Prostate gland (tissue), 2 donors: ENCODE measurements at places on chromosomes 1 and 21. TPM values are rescaled to one million over a fixed set of nuclear protein-coding genes. Genes with fewer than 3 reads are reported as not detected.
A peak's percentile ranks its signal among the peaks of the same experiment; 100 is the strongest.

DNA sequence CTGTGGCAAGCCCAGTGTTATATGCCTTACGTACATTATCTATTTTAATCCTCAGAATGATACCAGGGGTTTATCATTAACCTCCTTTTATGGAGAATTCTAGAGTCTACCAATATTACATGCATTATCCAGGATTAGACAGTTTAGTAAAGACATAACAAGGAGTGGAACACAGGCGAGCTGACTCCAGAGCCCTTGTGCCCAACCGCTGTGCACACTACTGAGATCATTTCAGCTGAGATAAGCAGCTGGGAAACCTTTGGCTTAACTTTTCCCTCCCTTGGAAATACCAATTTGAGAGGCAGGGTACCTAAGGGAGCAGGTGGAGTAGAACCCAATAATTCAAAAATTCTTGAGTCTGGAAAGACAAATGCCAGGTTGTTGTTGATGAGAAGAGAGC, 59.8 kb upstream of the ATP1B1 start:
- H3K4me3 ChIP-seq = no peak overlapping the region
- H3K27me3 ChIP-seq = no peaks in the 10 kb centered on the region
- H3K36me3 ChIP-seq = no peaks in the 10 kb centered on the region
- no peak overlapping the region for H3K27ac ChIP-seq
- no peaks in the 10 kb centered on the region for H3K4me1 ChIP-seq

GRCh38 chr1:24643363-24644099, 429 bp downstream of the SRRM1 start:
- H3K4me3 ChIP-seq = peak overlapping the region; percentile 75
- H3K4me1 ChIP-seq = no peaks in the 10 kb centered on the region
- H3K27me3 ChIP-seq = no peaks in the 10 kb centered on the region

Gene DDI2
- total RNA-seq = 58.4 TPM

GRCh38 chr1:223765036-223765718, 52.8 kb downstream of the CAPN2 start:
- no peaks in the 10 kb centered on the region for H3K4me1 ChIP-seq
- H3K36me3 ChIP-seq = no peaks in the 10 kb centered on the region
- H3K27me3 ChIP-seq = no peaks in the 10 kb centered on the region
- no peak for DNase-seq

Gene CNIH3
- 0.36 TPM for total RNA-seq

- H3K27me3 ChIP-seq = no peaks in the 10 kb centered on the region
- H3K36me3 ChIP-seq = no peaks in the 10 kb centered on the region
- H3K4me3 ChIP-seq = peak overlapping the region; percentile 80
- H3K4me1 ChIP-seq = no peaks in the 10 kb centered on the region
Measured at GRCh38 chr21:42010507-42011495, 641 bp upstream of the ZBTB21 start.

- H3K4me3 ChIP-seq = no peak overlapping the region
- H3K27me3 ChIP-seq = no peaks in the 10 kb centered on the region
- H3K4me1 ChIP-seq = no peaks in the 10 kb centered on the region
- H3K27ac ChIP-seq = no peak overlapping the region
Measured at GRCh38 chr1:35756064-35756463, 13.7 kb downstream of the CLSPN start.

DNA sequence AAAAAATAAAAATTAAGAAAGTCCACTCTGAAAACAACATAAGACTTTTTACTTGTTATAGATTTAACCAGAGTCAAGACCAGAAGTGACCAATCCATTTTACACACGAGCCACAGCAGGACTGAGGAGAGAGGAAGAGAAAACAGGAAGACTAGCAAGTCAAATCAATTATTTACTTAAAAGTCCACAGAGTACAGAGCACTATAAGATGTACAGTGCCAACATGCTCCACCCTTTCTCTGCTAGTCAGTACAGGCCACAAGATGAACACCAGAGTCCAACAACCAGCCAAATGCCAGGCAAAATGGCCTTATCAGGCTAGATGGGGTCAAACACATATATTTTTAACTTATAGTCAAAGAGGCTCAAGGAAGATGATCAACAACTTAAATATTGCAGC, 19.5 kb downstream of the LUZP1 start:
- no peak overlapping the region for H3K4me3 ChIP-seq
- H3K36me3 ChIP-seq = no peaks in the 10 kb centered on the region
- no peaks in the 10 kb centered on the region for H3K27me3 ChIP-seq
- H3K27ac ChIP-seq = no peak overlapping the region
- H3K4me1 ChIP-seq = no peaks in the 10 kb centered on the region

- no peak overlapping the region for H3K4me3 ChIP-seq
- H3K27me3 ChIP-seq = no peaks in the 10 kb centered on the region
- no peaks in the 10 kb centered on the region for H3K4me1 ChIP-seq
- no peak for DNase-seq
- no peaks in the 10 kb centered on the region for H3K36me3 ChIP-seq
Measured at GRCh38 chr1:109761227-109762038, 2.3 kb downstream of the EPS8L3 start.

DNA sequence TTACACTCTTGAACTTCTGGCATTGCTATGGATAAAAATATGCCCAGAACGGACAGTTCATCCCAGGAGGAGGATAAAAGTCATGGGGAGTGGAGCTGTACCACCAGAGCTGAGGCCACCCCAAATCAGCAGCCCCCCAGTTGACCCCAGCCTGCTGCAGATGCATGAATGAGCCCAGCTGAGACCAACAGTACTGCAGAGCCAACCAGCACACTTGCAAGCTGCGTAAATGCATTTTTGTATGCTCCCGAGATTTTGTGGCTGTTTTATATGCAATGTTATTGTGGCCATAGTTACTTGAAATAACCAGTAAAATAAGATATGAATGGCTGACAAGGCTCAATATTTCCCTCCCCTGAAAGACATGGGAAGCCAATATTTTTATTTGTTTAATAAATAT, 264.6 kb downstream of the DUSP10 start:
- no peak overlapping the region for H3K27ac ChIP-seq
- H3K27me3 ChIP-seq = no peaks in the 10 kb centered on the region

DNA sequence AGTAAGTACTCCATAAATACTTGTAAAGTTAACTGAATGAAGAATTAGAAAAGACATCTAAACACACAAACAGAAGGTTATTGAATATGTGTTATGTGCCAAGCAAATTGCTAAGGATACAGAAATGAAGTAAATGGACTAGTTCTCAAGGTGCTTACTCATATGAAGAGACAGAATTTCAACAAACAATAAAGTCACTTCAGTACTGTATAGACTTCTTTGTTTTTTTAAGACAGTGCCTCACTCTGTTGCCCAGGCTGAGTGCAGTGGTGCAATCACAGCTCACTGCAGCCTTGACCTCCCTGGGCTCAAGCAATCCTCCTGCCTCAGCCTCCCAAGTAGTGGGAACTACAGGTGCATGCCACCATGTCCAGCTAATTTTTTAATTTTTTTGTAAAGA, 57.3 kb downstream of the SERBP1 start:
- H3K4me3 ChIP-seq = no peak overlapping the region
- H3K27me3 ChIP-seq = no peaks in the 10 kb centered on the region
- no peaks in the 10 kb centered on the region for H3K36me3 ChIP-seq

- H3K4me1 ChIP-seq = peaks cover 3% of the 10 kb centered on the region
- H3K4me3 ChIP-seq = no peak overlapping the region
- no peaks in the 10 kb centered on the region for H3K36me3 ChIP-seq
- H3K27ac ChIP-seq = no peak overlapping the region
Measured at GRCh38 chr21:36064085-36064460, 3.7 kb upstream of the SETD4 start.

Gene C4BPB
- total RNA-seq = not detected

Gene ZMYND12
- 12.7 TPM for total RNA-seq

Gene PCBP3
- total RNA-seq = 17.2 TPM

DNA sequence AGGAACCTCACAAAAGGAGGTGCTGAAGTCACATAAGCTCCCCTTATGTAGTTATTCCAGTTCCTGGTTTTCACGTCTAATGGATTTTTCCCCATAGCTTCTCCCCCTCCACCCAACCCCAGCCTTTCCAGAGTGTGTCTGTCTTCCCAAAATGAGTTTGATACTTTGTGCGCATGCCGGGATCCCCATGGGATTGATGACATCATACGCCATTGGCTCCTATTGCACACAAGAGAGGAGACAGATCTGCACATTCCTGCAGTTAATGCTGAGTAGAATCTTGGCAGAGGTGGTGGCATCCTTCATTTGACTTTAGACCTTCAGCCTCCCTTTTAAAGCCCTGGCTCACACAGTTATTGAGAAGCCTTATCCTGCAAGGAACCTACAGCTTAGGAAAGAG, 71.4 kb downstream of the DDR2 start:
- no peak for DNase-seq
- no peak overlapping the region for H3K27ac ChIP-seq
- H3K4me1 ChIP-seq = no peaks in the 10 kb centered on the region
- no peaks in the 10 kb centered on the region for H3K27me3 ChIP-seq

DNA sequence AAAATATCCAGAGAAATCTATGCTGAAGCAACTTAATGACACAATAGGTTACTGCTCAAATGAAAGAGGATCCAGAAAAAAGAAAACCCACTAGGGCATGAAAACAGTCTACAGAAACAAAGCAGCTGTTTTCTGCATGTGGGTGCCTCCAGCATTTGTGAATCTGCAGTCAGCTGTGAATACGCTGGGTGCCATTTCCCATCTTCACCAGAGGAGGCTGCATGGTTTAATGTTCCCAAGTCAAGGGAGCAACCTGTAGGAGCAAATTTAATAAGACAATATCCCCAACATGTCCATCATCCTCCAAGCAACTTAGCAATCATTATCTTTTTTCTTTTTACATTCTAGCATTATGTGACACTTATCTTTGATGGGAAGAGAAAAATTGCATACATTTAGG, 396.6 kb downstream of the BRINP2 start:
- no peaks in the 10 kb centered on the region for H3K27me3 ChIP-seq
- no peaks in the 10 kb centered on the region for H3K4me1 ChIP-seq
- no peak for DNase-seq
- no peaks in the 10 kb centered on the region for H3K36me3 ChIP-seq

Gene KCNC4
- 23.9 TPM for total RNA-seq

DNA sequence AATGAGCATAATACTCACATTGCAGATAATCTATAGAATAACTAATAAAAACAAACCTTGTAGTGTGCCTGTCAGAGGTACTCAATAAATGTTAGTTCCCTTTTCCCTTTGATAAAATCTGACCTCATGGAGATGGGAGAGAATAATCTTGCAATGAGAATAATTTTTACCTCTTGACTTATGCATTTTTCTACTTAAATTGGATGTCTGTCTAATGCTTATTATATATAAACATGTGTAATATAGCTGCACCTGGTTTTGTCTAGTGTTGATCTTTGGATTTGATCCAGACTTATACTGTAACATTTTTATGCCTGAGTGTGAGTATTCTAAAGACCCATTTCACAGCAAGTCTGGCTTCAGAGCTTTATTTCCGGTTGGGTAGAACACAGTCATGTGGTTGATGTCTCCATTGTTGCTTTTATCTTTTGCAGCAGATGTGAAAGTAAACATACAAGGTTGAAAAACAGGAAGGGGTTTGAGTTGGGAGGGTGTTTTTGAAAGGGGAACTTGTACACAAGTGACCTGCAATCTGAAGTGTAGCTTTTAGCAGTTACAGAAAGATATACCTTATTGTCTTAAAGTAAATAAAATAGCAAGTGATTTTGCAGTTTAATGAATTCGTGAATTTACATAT, 12.4 kb downstream of the EPB41 start:
- no peak for DNase-seq
- H3K4me3 ChIP-seq = no peak overlapping the region
- H3K27me3 ChIP-seq = no peaks in the 10 kb centered on the region
- H3K27ac ChIP-seq = no peak overlapping the region
- H3K4me1 ChIP-seq = no peaks in the 10 kb centered on the region

- no peak overlapping the region for H3K27ac ChIP-seq
- H3K36me3 ChIP-seq = no peaks in the 10 kb centered on the region
- no peak for DNase-seq
- no peaks in the 10 kb centered on the region for H3K4me1 ChIP-seq
- H3K4me3 ChIP-seq = no peak overlapping the region
- no peaks in the 10 kb centered on the region for H3K27me3 ChIP-seq
Measured at GRCh38 chr1:232551386-232551785, 78.5 kb downstream of the SIPA1L2 start.

DNA sequence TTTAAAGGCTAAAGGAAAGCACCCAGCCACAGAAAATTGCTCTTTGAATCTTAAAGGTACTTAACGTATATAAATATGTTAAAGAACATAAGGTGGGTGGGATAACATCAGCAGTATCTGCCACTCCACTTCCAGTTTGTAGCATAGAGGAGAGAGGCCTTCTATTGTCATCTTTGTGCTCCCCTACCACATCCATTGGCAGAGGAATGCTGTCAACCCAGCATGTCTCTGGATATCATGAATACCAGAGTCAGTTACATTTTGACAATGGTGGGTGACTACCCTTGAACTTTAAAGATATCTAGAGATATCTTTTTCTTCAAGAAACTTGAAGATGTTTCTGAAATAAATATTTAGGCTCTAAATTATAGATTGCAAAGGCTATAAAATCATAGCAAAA, 283.2 kb upstream of the LRRC7 start:
- H3K4me3 ChIP-seq = no peak overlapping the region
- H3K4me1 ChIP-seq = no peaks in the 10 kb centered on the region
- no peak for DNase-seq
- H3K27ac ChIP-seq = no peak overlapping the region
- no peaks in the 10 kb centered on the region for H3K36me3 ChIP-seq
- H3K27me3 ChIP-seq = no peaks in the 10 kb centered on the region

GRCh38 chr1:151989211-151989862, 4.3 kb downstream of the S100A10 start:
- no peak overlapping the region for H3K27ac ChIP-seq
- DNase-seq = peak; percentile 68
- H3K27me3 ChIP-seq = no peaks in the 10 kb centered on the region
- peaks cover 22% of the 10 kb centered on the region for H3K4me1 ChIP-seq

- DNase-seq = peak; percentile 33
- no peaks in the 10 kb centered on the region for H3K27me3 ChIP-seq
- peak within 1 kb of the TSS; percentile 73 for H3K27ac ChIP-seq
Measured at GRCh38 chr1:9069326-9070100, at the start of gene SLC2A5. Gene SLC2A5, minus strand, starts transcription at chr1:9069635. Its CDS starts 99 bp downstream, at chr1:9069536.

DNA sequence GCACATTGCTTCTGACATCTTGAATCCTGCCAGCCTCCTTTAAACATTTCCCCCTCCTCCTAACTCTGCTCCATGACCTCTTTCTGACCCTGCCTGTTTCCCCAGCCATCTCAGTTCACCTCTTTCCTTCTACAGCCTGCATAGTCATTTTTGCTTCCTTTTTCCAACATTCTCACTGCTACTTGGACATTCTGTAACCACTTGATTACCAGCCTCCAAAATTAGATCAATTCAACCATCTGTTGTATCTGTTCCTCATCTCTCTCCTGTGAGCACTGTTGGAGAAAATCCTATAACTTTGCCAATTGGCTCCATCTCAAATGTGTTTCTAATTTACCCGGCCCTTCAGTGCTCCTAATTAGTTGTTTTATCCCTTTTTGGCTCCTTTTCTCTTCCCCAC, 27.5 kb upstream of the GPR88 start:
- no peaks in the 10 kb centered on the region for H3K27me3 ChIP-seq
- no peaks in the 10 kb centered on the region for H3K36me3 ChIP-seq
- H3K4me1 ChIP-seq = no peaks in the 10 kb centered on the region
- no peak for DNase-seq

Gene ACKR1
- 60.4 TPM for total RNA-seq
